ENCODE measurements at places on chromosomes 5 and 9.

DNA sequence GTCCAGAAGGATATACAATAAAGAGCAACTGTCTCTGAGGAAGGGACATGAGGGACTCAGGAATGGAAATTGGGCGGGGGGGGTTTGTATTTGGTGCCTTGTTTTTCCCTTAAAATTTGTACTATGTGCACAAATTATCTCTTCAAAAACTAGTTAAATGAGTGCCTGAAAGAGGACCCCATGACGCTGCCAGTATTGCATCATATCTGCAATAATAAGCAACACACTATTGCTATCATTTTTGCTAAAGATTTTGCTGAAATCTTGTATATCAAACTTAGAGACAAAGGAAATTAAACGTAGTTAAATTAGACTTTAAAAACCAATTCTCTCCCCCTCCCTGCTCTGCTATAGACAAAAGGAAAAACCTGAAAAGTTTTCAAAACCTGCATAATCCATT lies 89.7 kb upstream of the SLC30A5 start:
- DNase-seq: no peak

DNA sequence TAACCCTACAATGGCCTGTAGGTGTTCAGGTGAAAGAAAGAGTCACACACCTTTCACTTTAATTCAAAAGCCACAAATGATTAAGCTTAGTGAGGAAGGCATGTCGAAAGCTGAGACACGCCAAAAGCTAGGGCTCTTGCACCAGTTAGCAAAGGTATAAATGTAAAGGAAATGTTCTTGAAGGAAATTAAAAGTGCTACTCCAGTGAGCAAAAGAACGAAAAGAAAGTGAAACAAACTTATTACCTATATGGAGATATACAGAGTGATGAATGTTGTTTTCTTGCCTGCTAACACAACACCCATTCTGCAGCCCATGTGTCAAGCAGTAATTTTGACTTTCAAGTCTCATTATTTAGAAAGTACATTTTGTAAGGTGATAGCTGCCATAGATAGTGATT lies 254.2 kb upstream of the SLC24A2 start:
- no peak for DNase-seq

DNA sequence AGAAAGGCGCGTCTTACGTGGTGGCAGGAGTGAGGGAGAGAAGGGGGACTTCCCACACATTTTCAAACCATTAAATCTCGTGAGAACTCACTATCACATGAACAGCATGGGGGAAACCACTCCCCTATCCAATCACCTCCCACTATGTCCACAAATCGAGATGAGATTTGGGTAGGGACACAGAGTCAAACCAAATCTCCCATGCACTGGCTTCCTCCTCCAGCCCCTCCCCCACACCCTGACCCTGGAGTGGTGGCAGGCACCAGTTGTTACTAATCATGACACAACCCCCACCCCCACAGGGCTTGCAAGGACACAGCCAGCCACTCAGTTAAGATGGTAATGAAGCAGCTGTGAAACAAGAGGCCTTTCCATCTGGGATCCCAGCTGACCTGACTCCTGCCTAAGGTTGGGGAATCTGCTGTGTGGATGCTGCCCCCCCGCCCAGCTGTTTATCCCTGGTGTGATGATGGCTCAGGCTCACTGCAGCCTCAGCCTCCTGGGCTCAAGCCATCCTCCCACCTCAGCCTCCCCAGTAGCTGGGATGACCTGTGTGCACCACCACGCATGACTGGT lies 57.1 kb upstream of the FUBP3 start:
- no peak for DNase-seq

GRCh38 chr9:111030492-111030891 lies 7.8 kb downstream of the LPAR1 start:
- DNase-seq: no peak

- no peak for DNase-seq
Measured at GRCh38 chr5:143708672-143709071, 103.3 kb upstream of the HMHB1 start.

DNA sequence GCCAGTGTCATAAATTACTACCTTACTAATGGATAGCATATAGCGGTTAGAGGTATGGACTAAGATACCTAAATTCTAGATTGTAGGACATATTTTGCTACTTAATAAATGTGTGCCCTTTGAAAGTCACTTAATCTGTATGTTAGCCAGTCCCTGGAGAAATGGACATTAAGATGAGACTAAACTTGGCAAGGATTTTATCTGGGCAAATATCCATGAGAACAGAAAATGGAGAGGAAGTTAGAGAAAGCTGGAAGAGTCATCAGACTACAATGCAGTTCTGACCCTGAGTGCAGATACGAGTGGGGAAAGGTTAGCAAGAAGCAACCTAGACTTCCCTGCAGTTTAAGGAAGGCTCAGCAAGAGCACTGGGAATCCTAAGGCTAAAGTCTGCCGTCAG lies 33.0 kb downstream of the TBCA start:
- DNase-seq: no peak

GRCh38 chr5:85263125-85263524 lies 878.4 kb upstream of the EDIL3 start:
- DNase-seq: no peak

DNA sequence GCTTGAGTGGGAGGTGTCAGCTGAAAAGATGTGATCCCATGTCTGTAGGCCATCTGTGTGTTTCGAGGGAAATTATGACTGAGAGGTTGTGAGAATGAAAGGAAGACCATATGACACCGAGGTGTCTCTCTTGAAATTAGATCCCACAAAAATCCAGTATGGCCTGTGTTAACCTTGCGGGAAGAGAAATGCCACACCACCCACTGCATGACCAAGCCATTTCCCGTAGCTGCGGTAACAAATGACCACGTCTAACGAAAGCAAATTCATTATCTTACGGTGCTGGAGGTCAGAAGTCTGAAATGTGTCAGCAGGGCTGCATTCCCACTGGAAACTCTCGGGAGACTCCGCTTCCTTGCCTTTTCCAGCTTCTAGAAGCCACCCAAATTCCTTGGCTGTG lies 11.6 kb downstream of the C9orf57 start:
- no peak for DNase-seq

DNA sequence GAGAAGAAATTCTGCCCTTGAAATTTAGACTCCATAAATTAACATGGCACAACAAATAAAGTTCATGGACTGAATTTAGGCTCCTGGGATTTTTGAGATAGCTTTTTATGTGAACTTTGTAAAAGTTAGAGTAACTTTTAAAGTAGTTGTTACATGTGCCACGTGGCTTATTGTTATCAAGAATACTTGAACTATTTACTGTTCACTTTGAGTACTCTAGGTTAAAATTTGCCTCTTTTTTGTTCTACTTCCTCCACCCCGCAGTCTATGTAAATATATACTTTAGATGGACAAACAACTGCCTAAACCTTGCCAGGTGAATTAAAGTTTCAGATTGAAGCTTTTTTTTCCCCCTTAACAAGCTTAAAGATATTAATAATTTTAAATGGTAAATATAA lies 457.9 kb downstream of the RAB3C start:
- no peak for DNase-seq

DNA sequence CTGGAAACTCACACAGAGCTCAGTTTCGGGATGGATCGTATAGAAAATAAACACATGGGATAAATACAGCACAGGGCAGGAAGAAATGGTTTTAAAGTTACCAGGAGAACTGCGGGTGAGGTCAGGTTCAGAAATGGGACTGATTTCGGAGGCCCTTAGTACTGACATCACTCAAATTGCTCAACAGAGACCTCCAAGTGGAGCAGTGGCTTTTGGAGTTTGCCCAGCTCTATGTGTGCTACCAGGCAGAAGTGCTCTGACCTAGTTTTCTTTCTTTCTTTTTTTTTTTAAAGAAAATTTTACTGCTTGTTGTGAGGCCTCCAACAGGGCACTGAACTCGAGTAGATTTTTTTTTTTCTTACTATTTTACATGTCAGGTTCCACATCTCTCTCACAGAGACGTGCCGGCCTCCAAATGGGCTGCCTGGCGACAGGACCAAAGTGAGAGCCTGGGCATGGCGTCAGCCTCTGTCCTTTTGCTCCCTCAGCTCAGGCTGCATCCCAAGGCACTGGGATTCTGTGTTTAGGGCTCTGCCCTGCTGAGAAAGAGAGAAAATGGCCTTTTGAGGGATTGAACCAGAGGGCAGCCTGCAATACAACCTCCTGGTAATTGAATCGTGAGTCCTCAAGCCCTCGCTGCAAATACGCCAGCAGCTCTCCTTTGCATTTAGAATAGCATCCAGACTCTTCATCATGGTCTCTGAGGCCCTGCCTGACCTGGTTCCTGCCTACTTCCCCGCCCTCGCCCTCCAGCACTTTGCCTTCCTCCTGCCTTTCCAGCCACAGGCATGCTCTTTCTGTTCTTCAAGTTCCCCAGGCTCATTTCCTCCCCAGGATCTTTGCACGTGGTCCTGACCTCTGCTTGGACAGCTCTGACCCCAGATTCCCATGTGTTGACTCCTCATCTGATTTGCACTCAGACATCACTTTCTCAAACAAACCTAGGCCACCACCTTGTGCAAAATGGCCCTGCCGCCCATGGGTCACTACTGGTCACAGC lies 173.5 kb downstream of the FGF1 start:
- no peak for DNase-seq

GRCh38 chr5:179819296-179820126 lies 1.2 kb upstream of the SQSTM1 start:
- peak; percentile 34 for DNase-seq

DNA sequence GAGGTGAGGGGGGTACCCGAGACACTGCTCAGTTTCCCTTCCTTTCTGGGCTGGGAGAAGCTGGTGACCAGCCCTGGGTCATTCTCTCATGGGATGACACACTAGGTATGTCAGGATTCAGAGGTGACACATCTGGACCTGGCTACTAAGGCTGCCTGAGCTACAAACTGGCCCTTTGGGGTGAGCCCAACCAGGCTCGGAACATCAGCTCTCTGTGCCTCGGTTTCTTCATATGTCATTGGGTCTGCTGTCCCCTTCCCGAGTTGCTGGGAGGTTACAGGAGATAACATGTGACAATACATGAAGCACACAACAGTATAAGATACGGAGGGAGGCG lies 11.8 kb downstream of the CARD19 start:
- DNase-seq: no peak

GRCh38 chr5:122187426-122187825 lies 58.1 kb downstream of the ZNF474 start:
- DNase-seq: no peak

- no peak for DNase-seq
Measured at GRCh38 chr5:135392256-135392655, 6.8 kb downstream of the MACROH2A1 start.

GRCh38 chr9:135183528-135184180 lies 96.2 kb downstream of the OLFM1 start:
- no peak for DNase-seq

- no peak for DNase-seq
Measured at GRCh38 chr5:133528841-133529240, 83.5 kb downstream of the FSTL4 start.

- no peak for DNase-seq
Measured at GRCh38 chr9:6428940-6429889, 16.2 kb downstream of the UHRF2 start.

Measured in stimulated activated CD4-positive, alpha-beta T cell treated with anti-CD3 and anti-CD28 coated beads, TNF-alpha, amount 100 ng/mL, for 1 hour (primary cell).